Small intestine (tissue), 16 donors: ENCODE measurements at places on chromosomes 6 and 20. TPM values are rescaled to one million over a fixed set of nuclear protein-coding genes. Genes with fewer than 3 reads are reported as not detected.

PAQR8 gene
- 78.4 TPM for polyA plus RNA-seq

DNA sequence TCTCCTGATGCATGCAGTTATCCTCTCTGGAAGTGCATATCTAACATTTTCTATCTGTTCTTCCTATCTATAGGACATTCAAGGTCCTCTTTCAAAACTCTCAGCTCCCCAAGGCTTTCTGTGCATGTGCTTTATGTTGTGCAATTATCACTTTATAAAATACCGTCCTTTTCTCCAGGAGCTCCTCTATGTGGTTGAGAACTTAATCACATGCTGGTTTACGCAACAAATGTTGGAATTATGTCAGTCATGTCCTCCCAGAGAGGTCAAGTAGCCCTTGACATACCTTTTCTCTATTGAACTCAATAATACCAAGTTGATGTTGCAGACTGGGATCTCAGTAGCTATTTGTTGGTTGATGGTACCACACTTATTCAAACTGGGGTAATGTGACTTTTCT lies 388.4 kb downstream of the BTBD3 start:
- no peak overlapping the region for H3K27ac ChIP-seq
- no peaks in the 10 kb centered on the region for H3K27me3 ChIP-seq
- DNase-seq: no peak
- no peaks in the 10 kb centered on the region for H3K4me1 ChIP-seq
- H3K36me3 ChIP-seq: no peaks in the 10 kb centered on the region

DNA sequence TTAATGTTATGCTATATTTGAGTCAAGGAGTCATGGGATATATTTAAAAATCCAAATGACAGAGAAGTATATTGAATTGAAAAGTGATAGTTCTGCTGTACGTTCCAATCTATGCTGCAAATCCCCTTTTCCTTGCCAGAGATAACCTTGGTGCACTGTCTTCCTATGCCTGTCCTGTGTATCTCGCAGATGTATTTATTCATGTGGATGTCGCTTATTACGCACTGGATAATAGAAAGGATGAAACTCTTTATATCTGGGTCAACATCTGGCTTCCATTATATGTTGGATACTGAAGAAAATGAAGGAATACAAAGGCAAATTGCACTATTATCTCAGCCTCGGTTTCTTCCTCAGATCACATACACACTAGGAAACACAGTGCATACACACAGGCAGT lies 331.3 kb downstream of the BCKDHB start:
- H3K36me3 ChIP-seq: no peaks in the 10 kb centered on the region
- no peak overlapping the region for H3K4me3 ChIP-seq
- H3K4me1 ChIP-seq: no peaks in the 10 kb centered on the region
- no peak for DNase-seq
- no peaks in the 10 kb centered on the region for H3K27me3 ChIP-seq
- H3K27ac ChIP-seq: no peak overlapping the region

DNA sequence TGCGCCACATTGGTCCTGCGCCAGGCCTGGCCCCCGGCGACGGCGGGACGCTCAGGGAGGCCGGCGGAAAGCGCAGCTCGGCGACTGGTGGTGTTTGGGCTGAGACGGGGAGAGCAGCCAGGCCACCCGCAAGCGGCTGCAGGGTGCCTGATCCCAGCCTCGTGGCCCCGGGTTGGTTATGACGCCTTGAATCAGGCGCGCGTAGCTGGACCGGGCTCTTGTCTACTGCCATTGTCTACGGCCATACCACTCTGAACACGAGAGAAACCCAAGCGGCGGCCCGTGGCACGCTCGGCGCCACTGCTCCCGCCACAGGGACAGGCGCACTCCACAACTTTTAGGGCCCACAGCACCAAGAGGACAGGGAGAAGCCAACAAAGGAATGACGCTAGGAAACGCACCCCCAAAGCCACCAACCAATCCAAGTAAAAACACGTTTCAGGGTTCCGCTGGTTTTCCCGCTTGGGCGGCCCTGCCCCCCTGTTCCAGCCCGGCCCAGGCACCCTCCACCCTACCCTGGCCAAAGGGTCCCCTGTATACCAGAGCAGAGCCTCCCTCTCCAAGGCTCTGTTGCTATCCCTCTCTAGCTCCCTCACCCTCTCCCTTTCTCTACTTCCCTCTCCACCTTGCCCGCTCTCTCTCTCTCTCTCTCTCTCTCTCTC lies 1849.3 kb upstream of the DEFB115 start:
- no peaks in the 10 kb centered on the region for H3K27me3 ChIP-seq
- H3K27ac ChIP-seq: no peak overlapping the region
- no peaks in the 10 kb centered on the region for H3K4me1 ChIP-seq
- no peak overlapping the region for H3K4me3 ChIP-seq

GRCh38 chr6:89944181-89944755 lies 50.0 kb downstream of the GJA10 start:
- no peak overlapping the region for H3K27ac ChIP-seq
- H3K4me3 ChIP-seq: no peak overlapping the region

- no peaks in the 10 kb centered on the region for H3K27me3 ChIP-seq
- H3K4me1 ChIP-seq: peaks cover 2% of the 10 kb centered on the region
- no peak overlapping the region for H3K27ac ChIP-seq
- H3K4me3 ChIP-seq: no peak overlapping the region
These were observed 37.1 kb downstream of the MYLK4 start for GRCh38 chr6:2713473-2714110.
